ENCODE measurements at places on chromosomes 2 and 18. TPM values are rescaled to one million over a fixed set of nuclear protein-coding genes. Genes with fewer than 3 reads are reported as not detected.

DNA sequence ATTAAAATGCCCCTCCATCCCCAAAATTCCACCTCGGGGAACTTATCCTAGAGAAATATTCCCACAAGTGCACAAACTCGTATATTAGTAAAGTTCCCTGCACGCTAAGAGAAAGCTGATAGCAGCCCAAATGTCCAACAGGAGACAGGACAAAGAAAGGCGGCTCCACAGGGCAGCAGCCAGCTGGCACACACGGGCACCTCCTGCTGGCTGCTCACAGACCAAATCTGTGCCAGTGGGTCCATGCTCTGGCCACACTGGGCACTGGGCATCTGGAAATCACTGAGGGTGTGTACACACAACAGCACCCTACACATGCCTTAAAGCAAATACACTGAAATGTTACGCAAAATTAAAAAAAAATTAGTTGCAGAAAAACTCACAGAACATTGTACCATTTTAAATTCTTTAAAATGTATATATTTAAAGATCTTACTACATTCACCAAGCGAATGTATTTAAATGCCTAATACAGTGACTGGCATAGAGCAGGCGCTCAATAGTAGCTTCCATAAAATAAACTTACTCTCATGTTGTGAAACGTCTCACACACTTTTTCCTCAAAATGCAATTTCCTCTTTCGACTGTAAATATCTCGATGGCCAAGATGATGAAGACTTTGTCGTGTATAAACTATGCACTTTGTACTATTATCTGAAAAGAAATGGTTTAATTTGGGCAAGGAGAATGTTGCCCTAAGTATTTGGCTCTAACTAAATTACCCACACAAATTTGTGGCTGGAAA is 19.4 kb downstream of the ZNF516 start:
- DNase-seq = no peak

GRCh38 chr2:51120754-51121280 is 88.9 kb upstream of the NRXN1 start:
- DNase-seq = no peak

DNA sequence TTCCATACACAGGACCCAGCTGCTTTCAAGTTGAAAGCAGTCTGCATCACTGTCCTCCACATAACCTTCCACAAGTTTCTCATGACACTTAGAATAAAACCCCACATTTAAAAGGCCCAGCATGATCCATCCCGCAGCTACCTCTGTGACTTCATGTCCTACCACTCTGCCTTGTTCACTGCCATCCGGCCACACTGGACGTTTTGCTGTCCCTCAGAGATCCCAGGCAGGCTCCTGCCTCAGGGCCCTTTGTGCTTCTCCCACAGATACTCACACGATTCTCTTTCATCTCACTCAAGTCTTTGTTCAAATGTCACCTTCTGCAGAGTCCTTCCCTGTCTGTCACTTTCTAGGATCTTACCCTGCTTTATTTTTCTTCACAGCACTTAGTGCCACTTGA is 232.9 kb upstream of the BOD1L2 start:
- DNase-seq = no peak

TMEM182 gene
- total RNA-seq = 4.1 TPM

C2orf80 gene
- total RNA-seq = not detected

SLC9A4 gene
- 0.38 TPM for total RNA-seq

- no peak for DNase-seq
These were observed 54.8 kb upstream of the DOCK10 start for GRCh38 chr2:225097035-225097434.

DNA sequence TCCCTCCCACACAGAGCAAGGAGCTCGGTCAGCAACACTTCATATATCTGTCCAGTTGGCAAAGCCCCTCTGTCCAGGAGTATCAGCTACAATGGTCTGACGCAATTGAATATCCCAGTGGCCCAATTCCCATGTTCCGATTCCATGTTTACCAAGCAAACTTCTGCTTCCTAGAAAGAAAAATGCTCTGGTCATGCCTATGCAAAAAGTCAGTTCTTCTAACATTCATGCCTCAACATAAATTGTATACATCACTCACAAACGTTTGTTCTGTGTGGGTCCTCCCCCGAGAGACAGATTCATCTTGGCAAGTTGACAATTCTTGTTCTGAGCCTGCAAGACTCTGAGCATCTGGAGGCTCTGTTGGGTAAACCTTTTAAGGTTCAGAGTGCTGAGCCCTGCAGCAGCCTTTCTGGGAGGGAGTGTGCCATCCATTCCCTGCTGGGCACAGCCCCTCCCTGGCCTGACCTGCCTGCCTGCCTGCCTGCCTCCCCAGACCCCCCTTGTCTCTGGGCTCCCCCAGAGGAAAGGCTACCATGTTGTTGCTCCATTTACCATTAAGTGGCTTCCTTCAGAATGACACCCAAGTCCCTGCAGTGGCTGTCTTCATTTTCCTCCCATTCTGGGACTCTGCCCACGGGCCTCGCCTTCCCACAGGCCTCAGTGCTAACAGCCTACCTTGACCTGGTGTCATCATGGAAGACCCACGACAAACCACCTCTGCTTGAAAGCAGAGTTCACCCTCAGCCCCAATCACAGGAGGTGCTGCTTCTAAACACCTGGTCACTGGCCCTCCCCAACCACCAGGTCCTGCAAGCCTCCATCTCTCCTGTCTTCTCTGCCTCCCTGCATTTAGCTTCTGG is 37.6 kb upstream of the TAF1B start:
- DNase-seq = no peak

GRCh38 chr2:135052997-135053474 is 944 bp downstream of the RAB3GAP1 start:
- DNase-seq = peak; percentile 52

GRCh38 chr18:12076424-12077140 is 17.1 kb upstream of the ANKRD62 start:
- no peak for DNase-seq

FEV gene
- not detected for total RNA-seq

STPG4 gene
- not detected for total RNA-seq

DNA sequence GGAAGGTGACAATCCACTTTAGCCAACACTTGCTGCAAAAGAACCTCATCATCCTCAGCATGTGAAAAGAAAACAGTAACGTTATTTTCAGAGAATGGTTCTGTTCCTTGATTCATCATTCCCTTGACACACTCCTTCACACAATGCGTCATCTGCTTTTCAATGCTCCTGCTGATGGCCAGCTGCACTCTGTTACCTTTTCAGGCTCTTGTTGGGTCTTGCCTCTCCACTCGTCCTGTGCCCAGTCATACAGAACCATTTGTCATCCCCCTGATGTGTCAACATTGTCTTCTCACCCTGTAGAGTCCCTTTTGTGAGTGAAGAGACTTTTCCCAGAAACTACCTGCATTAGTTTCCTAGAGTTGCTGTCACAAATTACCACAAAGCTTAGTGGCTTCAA is 12.2 kb upstream of the DTNA start:
- no peak for DNase-seq

Measured in natural killer cell (primary cell).